ENCODE measurements at places on chromosomes 3 and 15.

DNA sequence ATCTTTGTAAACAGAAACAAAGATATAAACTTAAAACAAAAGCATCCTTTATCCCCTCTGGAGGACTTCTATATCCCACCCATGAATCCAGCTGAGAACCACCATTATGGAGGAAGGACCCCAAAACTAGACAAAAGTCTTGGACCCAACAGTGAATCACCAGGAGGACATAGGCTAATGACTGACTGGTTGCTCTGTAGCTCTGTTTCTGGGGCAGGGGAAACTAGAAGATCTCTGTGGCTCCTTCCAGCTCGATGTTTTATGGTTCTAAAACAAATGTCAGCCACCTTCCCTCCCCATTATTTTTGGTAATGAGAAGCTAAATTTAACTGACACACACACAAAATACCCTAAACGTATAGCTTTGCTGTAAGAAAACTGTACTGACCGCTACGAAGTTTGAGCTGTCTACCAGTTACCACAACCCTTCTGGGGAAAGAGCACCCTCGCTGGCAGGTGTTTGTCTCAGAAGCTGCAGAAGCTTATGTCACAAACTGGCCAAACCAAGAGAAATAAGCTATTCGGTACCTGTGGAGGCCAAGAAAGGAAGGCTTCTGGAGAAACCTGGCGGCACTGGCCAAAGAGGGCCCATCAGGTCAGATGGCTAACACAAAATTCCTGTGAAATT, 36.4 kb downstream of the MB21D2 start:
- DNase-seq: no peak

DNA sequence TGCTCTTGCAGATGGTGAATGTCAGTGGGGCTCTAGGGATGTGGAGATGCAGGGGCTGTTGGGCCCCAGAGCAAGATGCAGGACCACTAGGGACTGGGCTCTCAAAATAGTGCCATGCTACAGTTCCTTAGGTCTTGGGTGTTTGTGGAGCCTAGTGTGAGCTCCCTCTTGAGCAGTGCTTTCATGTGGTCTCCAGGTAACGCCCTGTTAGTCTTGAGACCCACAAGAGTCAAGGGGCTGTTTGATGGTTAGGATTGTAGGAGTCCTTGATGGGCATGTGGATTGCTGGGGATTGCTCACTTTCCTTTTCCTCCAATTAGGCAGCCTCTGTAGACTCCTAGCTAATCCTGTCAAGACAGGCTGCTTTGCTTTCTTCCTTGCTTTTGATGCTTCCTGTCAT, 56.0 kb downstream of the CCDC66 start:
- DNase-seq: no peak

- no peak for DNase-seq
Observed at GRCh38 chr3:97235179-97235578, 420.8 kb downstream of the EPHA6 start.

- DNase-seq: no peak
Observed at GRCh38 chr15:62912808-62913207, 129.7 kb upstream of the TPM1 start.

- no peak for DNase-seq
Observed at GRCh38 chr3:124861041-124861440, 26.1 kb downstream of the ITGB5 start.

Measured in left ventricle myocardium inferior (tissue), 1 donor.